ENCODE measurements at places on chromosomes 5 and 9.
A peak's percentile ranks its signal among the peaks of the same experiment; 100 is the strongest.

GRCh38 chr5:85453026-85453349 is 1068.3 kb upstream of the EDIL3 start:
- H3K27me3 ChIP-seq, result no peaks in the 10 kb centered on the region
- H3K27ac ChIP-seq, result peak overlapping the region; percentile 22
- no peaks in the 10 kb centered on the region for H3K36me3 ChIP-seq
- H3K4me3 ChIP-seq, result no peak overlapping the region
- no peaks in the 10 kb centered on the region for H3K4me1 ChIP-seq

- H3K4me1 ChIP-seq, result peaks cover 18% of the 10 kb centered on the region
- H3K27ac ChIP-seq, result peak overlapping the region; percentile 69
- no peak for DNase-seq
Measured at GRCh38 chr9:133250741-133251170, 24.2 kb downstream of the ABO start.

GRCh38 chr5:34657274-34657921 is 1.3 kb downstream of the RAI14 start:
- H3K4me1 ChIP-seq, result peaks cover 10% of the 10 kb centered on the region
- H3K36me3 ChIP-seq, result no peaks in the 10 kb centered on the region
- DNase-seq, result peak; percentile 57
- peak overlapping the region; percentile 98 for H3K27ac ChIP-seq
- H3K27me3 ChIP-seq, result no peaks in the 10 kb centered on the region

GRCh38 chr9:132597073-132597775 is 14.8 kb downstream of the BARHL1 start:
- no peak overlapping the region for H3K4me3 ChIP-seq
- H3K4me1 ChIP-seq, result no peaks in the 10 kb centered on the region
- no peak overlapping the region for H3K27ac ChIP-seq
- no peak for DNase-seq

- no peaks in the 10 kb centered on the region for H3K27me3 ChIP-seq
- no peaks in the 10 kb centered on the region for H3K36me3 ChIP-seq
- H3K4me3 ChIP-seq, result no peak overlapping the region
- H3K4me1 ChIP-seq, result no peaks in the 10 kb centered on the region
Measured at GRCh38 chr5:35436400-35437057, 181.1 kb upstream of the SPEF2 start.

GRCh38 chr5:154850255-154851062 is at the start of gene FAXDC2:
TSS of gene FAXDC2 (minus strand) at chr5:154850603. CDS start at chr5:154838178, 12,425 bp downstream.
- peak within 1 kb of the TSS; percentile 66 for H3K27ac ChIP-seq
- DNase-seq, result peak; percentile 79
- no peaks in the 10 kb centered on the region for H3K27me3 ChIP-seq
- peaks cover 11% of the 10 kb centered on the region for H3K4me1 ChIP-seq
- H3K36me3 ChIP-seq, result no peaks in the 10 kb centered on the region

- no peak overlapping the region for H3K27ac ChIP-seq
- no peak for DNase-seq
- no peaks in the 10 kb centered on the region for H3K36me3 ChIP-seq
- no peaks in the 10 kb centered on the region for H3K27me3 ChIP-seq
Measured at GRCh38 chr5:151598984-151599383, 7.9 kb upstream of the FAT2 start.

DNA sequence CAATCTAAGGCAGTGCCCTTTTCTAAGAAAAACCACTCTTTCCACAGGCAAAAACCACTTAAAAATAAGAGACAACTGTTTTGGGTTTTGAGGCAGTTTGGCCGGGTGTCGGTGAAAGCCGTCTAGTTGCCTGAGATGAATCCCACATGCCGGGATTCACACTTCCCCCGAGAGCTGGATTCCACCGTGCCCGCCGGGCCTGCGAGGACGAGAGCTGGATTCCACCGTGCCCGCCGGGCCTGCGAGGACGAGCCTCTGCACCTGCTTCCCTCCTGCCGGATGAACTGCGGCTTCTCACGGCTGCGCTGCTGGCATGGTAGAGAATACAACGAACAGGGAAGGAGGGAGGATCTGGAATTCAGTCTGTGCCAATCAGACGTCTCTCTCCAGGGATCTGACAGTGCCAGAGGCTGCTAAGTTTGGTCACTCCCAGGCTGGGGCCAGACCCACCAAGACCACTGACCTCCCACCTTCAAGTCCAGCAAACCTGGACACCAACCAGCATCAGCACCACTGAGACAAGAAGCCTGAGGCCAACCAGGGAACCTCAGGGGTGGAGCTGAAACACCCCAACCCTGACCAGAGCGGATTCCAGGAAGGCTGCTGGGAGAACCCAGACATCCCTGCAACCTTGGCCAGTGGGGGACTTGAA is 23.0 kb downstream of the VAV2 start:
- H3K4me1 ChIP-seq, result peaks cover 38% of the 10 kb centered on the region
- no peaks in the 10 kb centered on the region for H3K27me3 ChIP-seq
- no peak for DNase-seq
- H3K27ac ChIP-seq, result no peak overlapping the region
- no peaks in the 10 kb centered on the region for H3K36me3 ChIP-seq

DNA sequence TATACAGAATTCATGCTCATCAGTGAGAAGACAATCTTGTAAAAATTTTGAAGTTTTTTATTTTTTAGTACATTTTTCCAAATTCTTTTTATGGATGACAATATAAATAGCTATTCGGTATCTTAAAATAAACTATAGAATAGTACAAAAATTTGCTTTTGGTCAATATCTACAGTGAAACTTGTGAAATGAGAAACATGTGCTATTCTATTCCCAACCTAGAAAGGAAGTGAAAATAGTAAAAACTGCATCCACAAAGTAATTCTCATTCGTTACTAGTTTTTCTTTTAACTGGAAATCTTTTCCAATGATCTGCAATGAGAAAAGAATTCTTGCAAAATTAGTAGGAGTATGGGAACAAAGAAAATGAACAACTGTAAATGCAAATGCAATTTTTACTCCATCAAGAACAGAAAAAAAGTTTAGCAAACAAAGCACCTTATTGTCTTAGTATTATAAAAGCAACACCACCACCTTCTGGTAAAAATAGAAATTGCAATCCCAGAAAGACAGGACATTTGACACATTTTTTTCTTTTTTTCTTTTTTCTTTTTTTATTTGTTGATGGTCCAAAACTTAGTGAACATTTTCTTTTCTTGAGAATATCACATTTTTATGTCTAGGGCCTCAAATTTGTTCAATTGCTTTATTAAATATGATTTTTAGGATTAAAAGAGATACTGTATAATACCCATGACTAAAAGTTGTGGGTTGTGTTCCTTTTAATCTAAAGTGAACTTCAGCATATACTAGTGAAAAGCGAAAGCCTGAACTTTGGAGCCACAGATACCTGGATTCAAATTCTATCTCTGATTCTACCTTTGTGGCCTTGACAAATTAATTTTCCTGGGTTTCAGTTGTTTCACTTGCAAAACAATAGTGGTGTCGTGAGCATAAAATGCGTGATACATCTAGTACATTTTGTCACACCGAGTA is 72.3 kb downstream of the SLCO4C1 start:
- no peak overlapping the region for H3K27ac ChIP-seq
- H3K36me3 ChIP-seq, result no peaks in the 10 kb centered on the region
- peak; percentile 74 for DNase-seq
- H3K27me3 ChIP-seq, result no peaks in the 10 kb centered on the region

DNA sequence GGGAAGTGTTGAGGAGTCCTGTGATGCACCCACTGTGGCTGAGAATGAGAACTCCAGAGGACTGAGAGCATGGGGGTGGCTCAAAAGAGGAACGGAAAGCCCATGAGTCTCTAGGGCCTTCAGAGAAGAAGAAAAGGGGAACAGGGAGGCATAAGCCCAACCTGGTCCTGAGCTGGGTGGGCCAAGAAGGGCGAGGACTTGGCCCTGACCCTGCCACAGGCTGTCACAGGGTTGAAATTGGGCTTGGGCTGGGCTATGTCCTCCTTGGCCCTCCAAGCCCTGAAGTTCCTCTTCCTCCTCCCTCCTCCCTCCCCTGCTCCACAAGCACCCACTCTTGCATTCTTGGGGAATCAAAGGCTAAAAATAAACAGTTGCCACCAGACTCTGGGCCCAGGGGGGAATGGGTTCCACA is 49.3 kb upstream of the PPARGC1B start:
- H3K27me3 ChIP-seq, result no peaks in the 10 kb centered on the region
- no peak overlapping the region for H3K27ac ChIP-seq
- no peak for DNase-seq
- peaks cover 7% of the 10 kb centered on the region for H3K4me1 ChIP-seq

DNA sequence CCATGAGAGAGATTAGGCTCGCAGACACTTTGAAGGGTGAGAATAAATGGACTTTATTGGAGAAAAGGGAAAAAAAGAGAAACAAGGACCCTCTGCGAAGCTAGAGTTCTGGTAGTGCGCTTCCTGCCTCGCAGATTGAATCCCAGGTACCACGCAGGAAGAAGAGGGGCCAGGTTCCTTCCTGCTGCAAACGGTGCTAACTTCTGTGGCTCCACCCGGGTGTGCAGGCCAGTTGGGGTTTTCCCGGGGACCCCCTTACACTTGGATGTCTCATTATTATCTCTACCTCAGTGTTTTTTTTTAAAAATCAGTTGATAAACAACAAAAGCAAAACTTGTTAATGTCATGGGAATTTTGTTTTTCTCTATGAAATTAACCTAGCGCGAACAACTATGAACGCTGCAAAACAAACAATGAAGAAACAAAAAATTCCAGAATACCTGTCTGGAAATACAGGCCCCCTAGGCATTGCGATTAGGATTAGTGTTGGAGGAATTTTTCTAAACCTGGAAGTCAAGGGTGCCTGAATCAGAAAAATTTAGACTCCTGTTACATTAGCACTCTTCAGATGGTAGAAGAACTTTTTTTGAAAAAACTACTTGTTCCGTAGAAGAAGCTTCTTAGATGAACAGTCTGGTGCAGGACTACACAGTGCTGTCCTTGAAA is 414.5 kb downstream of the MAN2A1 start:
- H3K27ac ChIP-seq, result no peak overlapping the region
- no peak for DNase-seq
- peaks cover 14% of the 10 kb centered on the region for H3K4me1 ChIP-seq
- no peak overlapping the region for H3K4me3 ChIP-seq
- H3K36me3 ChIP-seq, result no peaks in the 10 kb centered on the region

DNA sequence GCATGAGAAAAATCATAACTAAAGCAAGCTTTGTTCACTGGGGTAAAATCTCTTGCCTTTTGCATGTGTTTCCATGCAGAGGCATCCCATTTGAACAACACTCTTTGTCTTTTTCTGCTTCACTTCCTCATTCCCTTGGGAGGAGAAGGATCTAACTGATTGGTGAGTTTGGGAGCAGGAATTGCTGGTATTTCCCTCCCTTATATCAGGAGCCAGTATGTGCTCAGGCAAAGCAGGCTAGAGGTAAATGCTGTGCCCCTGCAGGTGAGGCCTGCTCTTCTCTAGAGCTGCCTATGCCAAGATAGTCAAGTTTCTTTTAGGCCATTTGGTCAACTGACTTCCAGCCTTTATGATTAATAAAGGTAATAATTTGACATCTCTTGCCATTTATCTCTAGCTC is 179.9 kb downstream of the COX7C start:
- no peaks in the 10 kb centered on the region for H3K4me1 ChIP-seq
- H3K27ac ChIP-seq, result no peak overlapping the region
- H3K36me3 ChIP-seq, result no peaks in the 10 kb centered on the region
- H3K27me3 ChIP-seq, result no peaks in the 10 kb centered on the region

- H3K4me1 ChIP-seq, result peaks cover 6% of the 10 kb centered on the region
- H3K27me3 ChIP-seq, result peaks cover 31% of the 10 kb centered on the region
- H3K36me3 ChIP-seq, result no peaks in the 10 kb centered on the region
- no peak for DNase-seq
Measured at GRCh38 chr9:130259044-130259443, 6.5 kb upstream of the HMCN2 start.

DNA sequence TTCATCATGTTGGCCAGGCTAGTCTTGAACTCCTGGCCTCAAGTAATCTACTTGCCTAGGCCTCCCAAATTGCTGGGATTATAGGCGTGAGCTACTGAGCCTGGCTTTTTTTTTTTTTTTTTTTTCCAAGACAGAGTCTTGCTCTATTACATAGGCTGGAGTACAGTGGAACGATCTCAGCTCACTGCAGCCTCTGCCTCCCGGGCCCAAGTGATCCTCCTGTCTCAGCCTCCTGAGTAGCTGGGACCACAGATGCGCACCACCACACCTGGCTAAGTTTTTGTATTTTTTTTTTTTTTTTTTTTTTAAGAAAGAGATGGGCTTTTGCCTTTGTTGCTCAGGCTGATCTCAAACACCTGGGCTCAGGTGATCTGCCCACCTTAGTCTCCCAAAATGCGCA is 26.2 kb upstream of the GPR21 start:
- no peaks in the 10 kb centered on the region for H3K27me3 ChIP-seq
- H3K27ac ChIP-seq, result no peak overlapping the region
- no peaks in the 10 kb centered on the region for H3K36me3 ChIP-seq
- H3K4me3 ChIP-seq, result no peak overlapping the region
- H3K4me1 ChIP-seq, result peaks cover under 1% of the 10 kb centered on the region

DNA sequence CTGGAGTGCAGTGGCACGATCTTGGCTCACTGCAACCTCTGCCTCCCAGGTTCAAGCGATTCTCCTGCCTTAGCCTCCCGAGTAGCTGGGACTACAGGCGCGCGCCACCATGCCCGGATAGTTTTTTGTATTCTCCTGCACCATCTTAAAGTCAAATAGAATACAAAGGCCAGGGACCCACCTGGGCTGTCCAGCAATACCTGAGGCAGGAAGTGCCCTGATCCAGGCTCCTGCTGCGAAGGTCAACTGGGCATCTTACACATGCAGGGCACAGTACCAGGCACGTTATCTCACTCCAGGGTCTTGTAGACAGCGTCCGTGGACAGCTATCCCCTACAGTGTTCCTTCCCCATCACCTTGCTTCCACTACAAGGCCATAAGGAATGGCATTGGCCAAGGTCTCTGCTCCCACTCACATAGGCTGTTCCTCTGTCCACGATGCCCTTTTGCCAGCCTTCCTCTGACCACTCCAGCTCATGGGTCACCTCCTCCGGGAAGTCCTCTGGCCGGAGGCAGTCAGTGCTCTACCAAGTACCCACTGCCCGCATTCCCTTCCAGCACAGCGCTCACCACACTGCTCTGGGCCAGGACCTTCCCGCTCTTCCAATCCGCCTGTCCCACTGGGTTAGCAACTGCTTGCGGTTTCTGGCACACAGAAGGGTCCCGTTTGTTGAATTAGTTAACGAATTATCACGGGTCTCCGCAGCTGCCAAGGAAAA is 978 bp downstream of the P4HA2 start:
- peak overlapping the region; percentile 59 for H3K4me3 ChIP-seq
- peak; percentile 17 for DNase-seq
- no peaks in the 10 kb centered on the region for H3K27me3 ChIP-seq
- no peaks in the 10 kb centered on the region for H3K36me3 ChIP-seq
- H3K27ac ChIP-seq, result peak overlapping the region; percentile 84
- peaks cover 26% of the 10 kb centered on the region for H3K4me1 ChIP-seq

GRCh38 chr9:109403116-109403515 is 82.3 kb upstream of the EPB41L4B start:
- H3K36me3 ChIP-seq, result no peaks in the 10 kb centered on the region
- no peak for DNase-seq
- no peak overlapping the region for H3K27ac ChIP-seq
- no peaks in the 10 kb centered on the region for H3K27me3 ChIP-seq

- no peaks in the 10 kb centered on the region for H3K27me3 ChIP-seq
- no peaks in the 10 kb centered on the region for H3K36me3 ChIP-seq
- no peak for DNase-seq
- no peak overlapping the region for H3K4me3 ChIP-seq
- H3K4me1 ChIP-seq, result no peaks in the 10 kb centered on the region
Measured at GRCh38 chr5:121055586-121055985, 591.5 kb downstream of the PRR16 start.
